A172 (cell line): ENCODE measurements at places on chromosomes 1 and 21. TPM values are rescaled to one million over a fixed set of nuclear protein-coding genes. Genes with fewer than 3 reads are reported as not detected.

DNA sequence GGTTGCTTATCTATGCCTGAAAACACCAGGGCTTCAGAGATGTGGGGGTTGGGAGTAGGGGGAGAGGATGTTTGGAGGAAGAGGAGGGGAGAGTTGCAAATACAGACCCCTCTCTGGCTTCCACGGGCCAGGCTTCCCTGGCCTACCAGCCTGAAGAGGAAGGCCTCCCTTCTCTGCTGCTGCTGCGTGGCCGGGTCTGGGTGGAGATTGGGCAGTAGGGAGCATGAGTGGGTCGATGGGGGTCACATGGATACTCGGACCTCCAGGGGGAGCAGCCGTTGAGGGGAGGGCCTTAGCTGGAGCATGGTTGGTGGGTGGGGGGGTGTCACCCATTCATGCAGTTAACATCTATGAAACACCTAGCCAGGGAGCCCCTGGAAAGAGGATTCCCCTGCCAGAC lies 1.5 kb downstream of the RORC start:
- DNase-seq: no peak

- DNase-seq: peak; percentile 38
Measured at GRCh38 chr1:199780948-199781670, 246.4 kb upstream of the NR5A2 start.

DNA sequence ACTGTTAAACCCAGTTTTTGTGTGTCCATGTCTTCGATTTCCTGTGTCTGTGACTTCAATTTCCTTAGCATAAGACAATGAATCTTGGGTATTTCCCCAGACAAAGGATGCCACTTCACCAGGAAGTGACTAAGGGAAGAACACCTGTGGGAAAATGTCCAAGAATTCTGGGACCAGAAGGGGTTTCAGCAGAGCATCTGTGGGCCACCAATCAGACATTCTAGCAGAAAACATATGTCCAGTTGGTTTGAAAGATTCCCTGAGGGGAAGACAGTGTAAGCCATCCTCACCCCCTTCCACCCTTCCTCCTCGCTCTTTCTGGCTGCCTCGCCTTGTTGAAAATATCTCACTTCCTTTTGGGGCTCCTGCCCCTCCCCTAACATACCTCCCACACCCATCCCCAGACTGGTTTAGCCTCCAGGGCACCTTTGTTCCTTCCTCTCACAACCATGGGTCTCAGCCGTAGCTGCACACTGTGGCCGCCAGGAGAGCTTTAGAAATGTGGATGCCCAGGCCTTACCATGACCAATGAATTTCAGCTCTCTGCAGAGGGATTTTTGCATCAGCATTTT lies 25.5 kb upstream of the IFNAR1 start:
- DNase-seq: peak; percentile 43

DNA sequence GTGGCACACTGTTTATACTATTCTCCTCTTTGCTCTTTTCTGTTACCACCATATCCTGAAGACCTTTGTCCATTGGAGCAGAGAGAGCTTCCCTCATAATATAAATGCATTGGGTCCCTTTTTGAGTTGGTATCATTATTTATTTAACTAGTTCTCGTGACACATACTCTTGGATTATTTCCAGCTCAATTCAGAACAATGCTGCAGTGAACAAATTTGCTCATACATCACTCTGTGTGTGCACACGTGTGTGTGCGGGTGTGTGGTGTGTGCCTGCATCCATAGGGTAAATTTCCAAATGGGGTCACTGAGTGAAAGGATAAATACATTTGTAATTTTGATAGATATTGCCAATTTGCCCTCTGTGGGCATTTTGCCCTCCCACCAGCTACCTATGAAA lies 5.8 kb downstream of the PLA2G2A start:
- no peak for DNase-seq

- DNase-seq: no peak
Measured at GRCh38 chr1:183891158-183891856, 86.4 kb downstream of the RGL1 start.

DNA sequence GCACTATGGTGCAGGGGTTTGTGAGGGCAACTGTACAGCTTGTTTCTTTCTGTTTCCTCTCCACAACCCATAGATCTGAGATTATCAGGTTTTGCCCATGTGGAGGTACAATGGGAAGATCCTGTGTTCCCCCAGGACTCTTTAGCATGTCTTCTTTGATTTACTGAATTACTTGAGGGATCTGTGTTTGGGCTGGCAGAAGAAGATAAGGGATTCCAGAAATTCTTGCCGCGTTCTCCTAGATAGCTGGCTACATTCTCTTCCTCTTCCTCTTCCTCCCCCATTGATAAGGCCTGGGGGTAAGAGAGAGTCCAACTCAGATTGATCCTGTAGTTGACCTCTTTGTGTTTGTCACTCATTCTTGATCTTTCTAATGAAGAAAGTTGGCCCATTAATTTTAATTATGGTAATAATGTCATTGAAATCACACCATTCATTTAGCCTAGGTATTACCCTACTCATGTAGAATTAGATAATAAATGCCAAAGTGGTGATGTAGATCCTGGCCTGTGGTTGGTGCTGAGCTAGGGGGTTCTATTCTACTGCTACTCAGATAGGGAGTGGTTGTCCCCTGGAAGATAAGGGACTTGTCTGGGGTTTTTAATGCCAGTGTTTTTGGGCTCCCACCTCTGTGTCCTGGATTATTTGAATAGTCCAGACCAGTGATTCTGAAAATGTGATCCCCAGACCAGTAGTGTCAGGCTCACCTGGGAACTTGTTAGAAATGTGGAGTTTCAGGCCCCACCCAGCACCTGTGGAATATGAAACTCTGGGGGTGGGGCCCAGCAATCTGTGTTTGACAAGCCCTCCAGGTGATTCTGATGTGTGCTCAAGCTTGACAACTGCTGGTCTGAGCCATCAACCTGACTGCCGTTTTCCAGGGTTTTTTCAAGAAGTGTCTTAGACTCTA lies 122.2 kb downstream of the NOS1AP start:
- peak; percentile 84 for DNase-seq

DNA sequence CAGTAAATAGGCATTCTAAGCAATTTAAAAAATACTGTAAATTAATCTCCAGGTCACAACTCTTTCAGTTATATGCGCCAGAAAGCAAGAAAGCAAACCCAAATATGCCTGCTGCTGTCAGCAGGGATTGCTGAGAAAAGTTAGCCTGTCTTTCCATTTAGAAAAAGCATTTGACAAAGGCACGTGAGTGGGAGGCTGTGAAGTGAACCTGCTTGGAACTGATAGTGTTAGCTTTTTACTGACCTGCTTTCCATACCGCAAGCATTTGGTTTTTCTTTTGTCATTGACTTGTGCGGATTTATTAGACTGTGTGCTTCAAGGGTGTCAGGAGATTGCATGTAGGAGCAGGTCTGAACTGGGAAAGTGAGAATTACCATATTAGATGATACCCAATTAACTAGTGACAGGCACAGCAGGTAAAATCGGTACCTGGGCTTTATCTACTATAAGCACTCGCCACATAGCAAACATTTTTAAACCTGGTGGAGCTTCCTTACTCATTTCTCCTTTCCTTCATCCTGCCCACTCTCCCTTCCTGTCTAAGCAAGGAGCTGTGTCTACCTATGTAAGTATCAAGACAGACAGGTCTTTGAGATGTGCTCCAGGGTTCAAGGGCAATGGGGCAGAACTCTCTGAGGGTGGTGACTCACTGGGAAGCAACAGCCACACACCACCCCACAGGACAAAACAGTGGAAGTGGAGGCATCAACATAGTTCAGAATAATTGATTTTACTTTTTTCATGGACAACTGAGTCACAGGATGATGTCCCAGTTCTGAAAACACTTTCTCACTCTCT lies 323.9 kb downstream of the DISC1 start:
- DNase-seq: no peak

DNA sequence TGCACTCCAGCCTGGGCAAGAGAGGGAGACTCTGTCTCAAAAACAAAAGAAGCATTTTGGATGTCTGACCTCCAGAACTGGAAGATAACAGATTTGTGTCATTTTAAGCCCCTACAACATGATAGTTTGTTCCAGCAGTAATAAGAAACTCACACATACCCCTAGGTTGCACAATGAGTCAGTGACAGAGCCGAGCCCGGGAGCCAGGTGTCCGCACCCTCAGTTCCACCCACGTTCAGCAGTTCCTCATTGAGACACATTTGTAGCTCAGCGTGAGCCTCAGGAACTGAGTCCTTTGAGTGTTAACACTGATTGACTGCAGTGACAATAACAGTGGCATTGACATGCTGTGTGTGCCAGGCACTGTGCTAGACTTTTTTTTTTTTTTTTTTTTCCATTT lies 19.8 kb downstream of the LRRC38 start:
- DNase-seq: no peak

DNA sequence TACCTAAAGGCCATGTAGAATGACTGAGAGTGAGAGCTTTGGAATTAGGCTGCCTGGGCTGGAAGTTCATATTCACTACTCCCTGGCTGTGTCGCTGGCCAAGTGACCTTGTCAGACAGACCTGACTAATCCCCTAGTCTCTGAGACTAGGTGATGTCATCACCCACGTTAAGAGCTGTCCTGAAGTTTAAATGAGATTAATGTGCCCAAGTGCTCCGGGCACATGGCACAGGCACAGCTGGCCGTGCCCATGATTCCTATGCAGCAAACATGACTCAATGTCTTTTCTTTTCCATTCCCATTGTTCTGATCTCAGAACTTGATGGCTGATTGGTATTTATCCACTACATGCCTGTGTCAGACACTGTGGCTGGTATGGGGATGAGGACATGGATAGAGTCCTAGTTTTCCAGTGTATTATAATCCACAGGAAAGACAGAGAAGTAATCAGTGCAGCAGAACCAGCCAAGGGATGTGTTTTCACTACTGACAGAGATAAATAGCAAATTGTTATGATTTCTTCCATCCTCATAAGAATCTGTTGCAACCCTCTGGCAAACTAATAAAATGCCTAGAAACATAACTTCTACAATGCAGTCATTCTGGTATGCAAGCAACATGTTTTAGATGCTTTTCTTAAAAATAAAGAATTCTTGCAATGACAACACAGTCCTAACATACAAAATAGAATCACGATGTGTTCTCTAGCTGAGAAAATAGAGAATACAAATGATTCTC lies 180.9 kb downstream of the PCP4 start:
- no peak for DNase-seq

DNA sequence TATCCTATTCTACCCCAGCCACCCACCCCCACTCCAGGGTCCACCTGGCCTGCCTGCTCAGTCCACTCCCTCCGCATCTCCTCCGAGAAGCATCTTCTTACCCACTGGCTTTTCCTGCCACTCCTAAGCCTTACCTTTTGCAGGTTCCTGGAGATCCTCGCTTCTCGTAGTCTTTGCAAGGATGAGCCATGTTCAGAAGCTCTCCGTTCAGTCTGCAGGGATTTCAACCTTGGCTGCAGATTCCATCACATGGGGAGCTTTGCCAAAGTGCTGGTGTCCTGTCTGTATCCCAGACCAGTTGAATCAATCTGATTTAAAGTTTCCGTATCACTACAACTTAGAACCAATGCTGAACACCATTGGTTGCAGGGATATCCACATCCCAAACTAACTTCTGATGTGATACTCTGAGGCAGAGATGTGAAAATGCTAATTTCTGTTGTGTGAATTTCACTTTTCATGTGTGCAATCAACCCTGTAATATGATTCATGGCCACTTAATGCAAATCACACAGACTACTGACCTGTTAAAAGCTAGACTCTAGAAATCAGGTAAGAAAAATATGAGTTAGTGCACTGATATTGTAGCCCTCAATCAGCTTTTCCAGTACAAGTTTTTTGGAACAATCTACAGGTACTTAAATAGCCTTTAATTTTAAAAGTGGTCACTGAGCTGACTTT lies 61.9 kb downstream of the CAPN2 start:
- DNase-seq: peak; percentile 27

- DNase-seq: peak; percentile 45
Measured at GRCh38 chr1:78254517-78254916, 208.8 kb downstream of the GIPC2 start.

DNA sequence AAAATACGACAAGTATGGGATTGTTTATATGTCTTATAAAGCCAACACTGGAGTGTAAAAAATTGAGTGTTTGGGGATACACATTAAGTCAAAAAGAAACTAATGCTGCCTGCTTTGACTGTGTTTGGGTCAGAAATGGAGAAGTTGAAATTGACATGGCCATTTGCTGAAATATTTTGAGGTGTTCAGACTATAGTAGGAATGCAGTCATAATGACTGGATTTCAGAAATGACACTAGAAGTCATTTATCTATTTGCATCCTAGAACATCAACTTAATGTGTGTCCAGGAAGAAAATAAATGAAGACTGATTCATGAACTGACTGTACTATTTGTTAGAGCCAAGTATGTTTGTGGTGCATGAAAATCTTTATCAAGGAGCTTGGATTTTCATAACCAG lies 28.4 kb downstream of the RASAL2 start:
- no peak for DNase-seq

DNA sequence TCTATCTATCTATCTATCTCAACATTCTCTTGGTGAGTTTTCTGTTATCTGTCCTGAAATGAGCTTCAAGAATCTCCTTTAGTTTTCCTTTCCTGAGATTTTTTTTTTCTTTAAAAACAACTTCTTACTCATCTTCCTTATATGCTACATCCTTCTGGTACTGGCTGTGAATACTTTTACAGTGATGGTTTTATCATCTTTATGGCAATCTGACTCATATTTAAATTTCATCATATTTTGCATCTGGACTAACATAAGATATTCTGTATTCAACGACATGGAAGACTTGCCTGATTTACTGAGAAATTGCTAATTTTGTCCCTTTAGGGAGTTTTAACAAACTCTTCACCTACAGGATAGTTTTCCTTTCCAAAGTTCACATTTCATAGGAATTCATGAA lies 33.0 kb downstream of the PDE4B start:
- DNase-seq: no peak

- DNase-seq: no peak
Measured at GRCh38 chr21:44845418-44846223, 27.8 kb upstream of the SUMO3 start.

DNA sequence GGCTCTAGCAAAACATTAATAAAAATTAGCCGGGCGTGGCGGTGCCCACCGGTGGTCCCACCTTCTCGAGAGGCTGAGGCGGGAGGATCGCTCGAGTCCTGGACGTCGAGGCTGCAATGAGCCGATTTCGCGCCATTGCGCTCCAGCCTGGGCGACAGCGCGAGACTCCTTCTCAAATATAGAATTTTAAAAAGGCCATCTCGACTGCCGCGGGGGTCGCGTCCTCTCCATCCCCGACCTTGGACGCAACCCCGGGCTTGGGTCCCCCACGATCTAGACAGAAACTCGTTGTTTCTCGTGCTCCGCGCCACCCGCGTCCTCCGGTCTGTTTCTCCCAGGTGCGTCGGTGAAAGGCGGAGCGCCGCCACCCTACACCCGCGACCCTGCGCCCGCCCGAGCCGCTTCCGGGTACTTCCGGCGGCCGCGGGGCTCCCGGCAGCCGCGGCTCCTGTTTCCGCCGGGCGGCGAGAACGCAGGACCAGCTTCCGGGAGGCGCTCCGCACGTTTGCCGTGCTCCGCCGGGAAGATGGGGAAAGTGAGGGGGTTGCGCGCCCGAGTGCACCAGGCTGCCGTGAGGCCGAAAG lies at the start of gene SLX9:
Gene SLX9, plus strand, starts transcription at position 498 of the 584 bp plus-strand sequence. Its CDS starts 29 bp downstream, at position 527.
- DNase-seq: peak; percentile 46

GRCh38 chr21:32569261-32570230 lies 15.8 kb downstream of the TCP10L start:
- DNase-seq: peak; percentile 87

Gene FAM72C
- total RNA-seq: 7.7 and 10.2 TPM in 2 replicates

Gene LYPD8
- total RNA-seq: 0.46 and 1.4 TPM in 2 replicates

Gene C8A
- not detected in 2 replicates for total RNA-seq

Gene LRP8
- 19.3 and 27.6 TPM in 2 replicates for total RNA-seq

Gene GNAT2
- total RNA-seq: 0.41 TPM in 1 of 2 replicates, not detected in the other

Gene FABP3
- total RNA-seq: 9.0 and 19.5 TPM in 2 replicates

Gene MFAP2
- total RNA-seq: 0.41 TPM in 1 of 2 replicates, not detected in the other

Gene EPB41
- 16.4 and 20.5 TPM in 2 replicates for total RNA-seq

Gene KRTAP12-2
- not detected in 2 replicates for total RNA-seq
